ENCODE measurements at places on chromosomes 12 and 14. TPM values are rescaled to one million over a fixed set of nuclear protein-coding genes. Genes with fewer than 3 reads are reported as not detected.

AICDA gene
- total RNA-seq = not detected

SLC16A7 gene
- total RNA-seq = 5.0 TPM

ADCY4 gene
- 2.0 TPM for total RNA-seq

BCL11B gene
- total RNA-seq = not detected

Measured in PC-9 (cell line).